ENCODE measurements at places on chromosomes 3 and 15.

- H3K4me3 ChIP-seq: no peak overlapping the region
- peaks cover 12% of the 10 kb centered on the region for H3K4me1 ChIP-seq
- no peaks in the 10 kb centered on the region for H3K27me3 ChIP-seq
- no peaks in the 10 kb centered on the region for H3K36me3 ChIP-seq
- DNase-seq: peak; percentile 34
Observed at GRCh38 chr15:84108728-84109127, 126.8 kb upstream of the GOLGA6L4 start.

DNA sequence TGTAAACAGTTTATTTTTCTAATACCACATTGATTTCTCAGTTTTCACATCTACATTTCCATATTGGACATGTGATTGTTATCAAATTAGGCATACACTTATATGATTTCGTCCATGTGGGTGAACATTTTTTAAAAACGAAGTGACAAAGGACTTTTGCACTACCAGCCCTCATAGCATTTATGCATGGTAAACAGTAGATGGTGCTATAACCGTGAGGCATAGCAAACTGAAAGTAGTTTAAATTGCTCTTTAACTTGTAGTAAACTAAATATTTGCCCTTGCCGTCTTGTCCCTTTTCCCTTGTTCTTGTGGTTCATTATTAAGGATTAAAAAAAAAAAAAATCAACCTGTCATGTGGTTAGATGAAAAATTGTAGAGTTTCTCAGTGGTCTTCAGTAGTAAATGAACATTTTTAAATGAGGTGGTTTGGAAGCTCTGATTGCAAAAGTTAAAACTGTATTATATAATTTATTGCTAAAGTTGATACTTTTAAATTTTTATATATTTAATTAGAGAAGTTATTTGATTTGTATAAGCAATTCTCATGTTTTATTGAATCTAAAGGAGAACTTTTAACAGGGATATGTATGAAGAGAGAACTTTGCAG lies 24.0 kb downstream of the STX19 start:
- H3K27me3 ChIP-seq: no peaks in the 10 kb centered on the region
- DNase-seq: peak; percentile 82
- no peak overlapping the region for H3K27ac ChIP-seq
- no peaks in the 10 kb centered on the region for H3K36me3 ChIP-seq
- H3K4me3 ChIP-seq: no peak overlapping the region

DNA sequence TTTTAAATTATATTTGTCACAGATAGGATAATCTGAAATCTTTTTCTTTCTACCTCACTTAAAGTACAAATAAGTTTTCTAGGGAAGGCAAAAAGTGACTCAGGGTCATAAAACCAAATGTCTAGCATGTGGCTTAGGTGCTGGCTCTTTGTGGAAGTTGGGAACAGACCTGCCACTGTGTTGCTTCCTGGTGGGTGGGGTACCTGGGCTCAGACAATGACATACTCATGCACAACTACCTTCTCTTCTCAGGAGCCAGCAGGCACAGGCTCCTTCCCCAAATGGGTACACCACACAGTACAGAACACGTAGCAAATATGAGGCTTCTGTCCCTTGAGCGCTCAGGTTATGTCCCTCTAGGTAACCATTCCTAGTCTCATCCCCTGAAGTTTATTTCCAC lies 40.1 kb upstream of the MUC13 start:
- no peak overlapping the region for H3K27ac ChIP-seq
- H3K4me1 ChIP-seq: no peaks in the 10 kb centered on the region
- H3K4me3 ChIP-seq: no peak overlapping the region

DNA sequence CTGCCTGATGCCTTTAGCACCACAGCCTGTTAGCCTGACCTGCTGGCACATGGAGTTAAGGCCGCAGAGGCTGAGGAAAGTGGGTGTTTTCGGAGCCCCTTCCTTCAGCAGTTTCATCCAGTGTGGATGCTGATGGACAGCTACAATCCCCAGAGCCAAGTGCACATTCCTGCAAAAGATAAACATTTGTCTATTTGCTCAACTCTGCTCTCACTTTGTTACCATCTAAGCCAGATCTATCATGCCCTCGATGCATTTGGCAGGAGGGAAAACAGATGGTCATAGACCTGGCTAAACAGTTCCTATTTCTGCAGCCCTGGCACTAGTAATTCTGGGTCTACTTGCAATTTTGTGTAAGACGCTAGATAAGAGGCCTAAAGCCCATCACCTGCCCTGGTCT lies 312.9 kb upstream of the RASGRP1 start:
- H3K4me3 ChIP-seq: no peak overlapping the region
- no peaks in the 10 kb centered on the region for H3K36me3 ChIP-seq
- H3K27me3 ChIP-seq: no peaks in the 10 kb centered on the region

GRCh38 chr15:85625856-85626255 lies 168.9 kb downstream of the KLHL25 start:
- H3K27ac ChIP-seq: peak overlapping the region; percentile 32
- no peak for DNase-seq
- H3K4me1 ChIP-seq: peaks cover 30% of the 10 kb centered on the region
- no peak overlapping the region for H3K4me3 ChIP-seq
- no peaks in the 10 kb centered on the region for H3K27me3 ChIP-seq

- H3K4me1 ChIP-seq: no peaks in the 10 kb centered on the region
- H3K4me3 ChIP-seq: no peak overlapping the region
- H3K27me3 ChIP-seq: no peaks in the 10 kb centered on the region
- DNase-seq: no peak
- H3K27ac ChIP-seq: no peak overlapping the region
Observed at GRCh38 chr3:141835557-141836229, 40.8 kb upstream of the ATP1B3 start.

- H3K36me3 ChIP-seq: no peaks in the 10 kb centered on the region
- H3K4me1 ChIP-seq: no peaks in the 10 kb centered on the region
- H3K27ac ChIP-seq: no peak overlapping the region
- H3K4me3 ChIP-seq: no peak overlapping the region
- no peaks in the 10 kb centered on the region for H3K27me3 ChIP-seq
Observed at GRCh38 chr15:50774450-50774849, 8.9 kb upstream of the SPPL2A start.

DNA sequence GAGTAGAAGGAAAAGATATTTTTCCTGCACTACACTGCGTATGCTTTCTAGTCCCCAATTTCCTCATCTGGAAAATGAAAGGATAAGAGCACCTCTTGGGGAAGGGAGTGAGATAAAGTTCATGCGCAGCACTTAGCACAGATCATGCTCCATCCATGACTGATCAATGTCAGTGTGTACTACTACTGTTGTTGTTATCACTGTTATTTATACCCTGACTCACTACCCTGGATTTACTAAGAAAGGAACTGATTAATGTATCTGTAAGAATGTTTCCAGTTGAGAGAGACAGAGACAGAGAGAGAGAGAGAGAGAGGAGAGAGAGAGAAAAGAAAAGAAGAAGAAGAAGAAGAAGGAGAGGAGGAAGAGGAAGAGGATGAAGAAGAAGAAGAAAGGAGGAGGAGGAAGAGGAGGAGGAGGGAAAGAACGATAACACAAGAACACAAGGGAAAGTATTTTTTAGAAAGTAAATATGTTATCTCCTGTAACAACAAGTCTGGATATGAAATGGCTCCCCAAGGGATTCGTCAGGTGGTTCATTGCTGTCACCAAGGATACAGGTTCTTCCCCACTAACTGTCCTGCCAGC lies 212.2 kb upstream of the PROK2 start:
- no peaks in the 10 kb centered on the region for H3K36me3 ChIP-seq
- no peak overlapping the region for H3K4me3 ChIP-seq
- no peak for DNase-seq
- no peaks in the 10 kb centered on the region for H3K4me1 ChIP-seq

- peaks cover 10% of the 10 kb centered on the region for H3K4me1 ChIP-seq
- H3K36me3 ChIP-seq: peaks cover 27% of the 10 kb centered on the region
- H3K27me3 ChIP-seq: no peaks in the 10 kb centered on the region
- no peak overlapping the region for H3K27ac ChIP-seq
Observed at GRCh38 chr15:65512189-65512588, 5.3 kb downstream of the DPP8 start.

DNA sequence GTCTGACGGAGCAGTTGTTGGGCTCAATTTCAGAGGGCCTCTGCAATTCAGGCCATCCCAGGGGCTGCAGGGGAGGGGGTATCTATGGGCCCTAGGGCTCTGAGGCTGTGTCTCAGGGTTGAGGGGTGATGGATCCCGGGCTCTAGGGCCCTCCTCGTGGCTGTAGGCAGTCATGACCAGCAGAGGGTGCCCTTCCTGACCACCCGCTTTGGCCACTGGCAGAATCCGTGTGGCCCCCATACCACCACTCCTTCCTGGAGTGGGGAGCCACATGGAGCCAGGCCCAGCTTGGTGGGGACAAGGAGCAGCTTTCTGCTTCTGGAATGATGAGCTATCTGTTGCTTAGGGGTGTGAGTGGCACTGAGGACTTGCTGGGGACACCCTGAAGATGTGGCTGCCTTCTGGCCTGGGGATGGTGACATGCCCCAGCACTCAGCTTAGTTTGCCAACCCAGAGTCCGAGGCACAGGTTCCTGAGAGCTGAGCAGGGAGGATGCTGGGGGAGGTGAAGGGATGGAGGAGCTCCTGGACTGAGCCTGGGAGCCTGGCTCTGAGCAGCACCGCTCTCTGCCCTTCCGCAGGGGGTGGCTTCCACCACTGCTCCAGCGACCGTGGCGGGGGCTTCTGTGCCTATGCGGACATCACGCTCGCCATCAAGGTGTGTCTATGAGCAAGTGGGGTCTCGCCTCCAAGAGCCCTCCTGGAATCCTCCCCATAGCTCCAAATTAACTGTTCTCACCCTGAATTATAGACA lies 20.2 kb downstream of the HDAC11 start:
- peaks cover 4% of the 10 kb centered on the region for H3K4me1 ChIP-seq
- no peaks in the 10 kb centered on the region for H3K27me3 ChIP-seq
- no peak overlapping the region for H3K4me3 ChIP-seq
- H3K27ac ChIP-seq: no peak overlapping the region
- H3K36me3 ChIP-seq: no peaks in the 10 kb centered on the region

DNA sequence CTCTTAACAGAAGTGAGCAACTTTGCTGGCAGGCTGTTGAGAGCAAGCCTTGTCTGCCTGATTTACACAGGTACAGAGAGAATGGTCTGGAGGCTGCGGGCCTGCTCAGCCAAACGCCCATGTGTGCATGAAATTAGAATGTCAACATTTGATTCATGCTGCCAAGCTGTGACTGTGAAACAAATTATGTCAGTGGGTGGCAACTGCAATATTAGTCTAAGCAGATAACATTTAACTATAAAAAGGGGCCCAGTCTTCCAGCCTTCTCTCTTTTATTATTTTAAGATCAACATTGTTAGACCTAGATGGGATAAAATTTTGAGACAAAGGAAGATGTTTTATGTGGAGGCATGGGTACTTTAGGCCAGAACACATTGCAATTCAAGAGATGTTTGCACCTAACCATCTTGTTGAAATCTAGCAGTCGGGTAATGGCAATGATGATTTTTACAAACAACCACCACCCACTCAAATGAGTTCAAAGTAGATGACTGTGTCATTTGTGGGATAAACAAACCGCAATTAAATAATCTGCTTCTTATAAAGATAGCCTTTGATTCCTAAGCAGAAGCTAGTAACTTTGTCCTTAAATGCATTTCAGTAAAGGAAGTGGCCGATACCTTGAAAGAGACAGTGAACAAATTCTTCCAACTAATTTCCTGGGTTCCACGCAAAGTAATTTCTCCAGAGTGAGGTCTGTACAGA lies 70.2 kb downstream of the FOXB1 start:
- H3K36me3 ChIP-seq: no peaks in the 10 kb centered on the region
- H3K27me3 ChIP-seq: no peaks in the 10 kb centered on the region
- H3K4me3 ChIP-seq: no peak overlapping the region
- H3K4me1 ChIP-seq: no peaks in the 10 kb centered on the region
- no peak for DNase-seq

DNA sequence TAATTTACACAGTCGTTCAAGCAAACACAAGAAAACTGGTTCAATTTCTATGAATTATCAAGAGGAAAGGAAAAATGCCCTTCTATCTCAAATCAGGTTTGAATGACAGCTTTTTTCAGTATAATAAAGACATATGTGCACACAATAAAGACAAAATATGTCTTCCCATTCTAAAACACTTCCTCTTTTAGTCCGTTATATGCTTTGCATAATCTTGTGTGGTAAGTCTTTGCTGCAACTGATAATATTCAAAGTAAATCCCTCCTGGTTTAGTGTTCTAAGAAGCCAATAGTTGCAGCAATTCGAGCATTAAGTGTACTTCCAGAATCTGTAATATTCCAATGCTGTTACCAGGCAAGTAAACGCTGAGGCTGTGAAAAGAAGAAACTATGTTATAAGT lies 43.7 kb upstream of the MAPKBP1 start:
- H3K4me1 ChIP-seq: no peaks in the 10 kb centered on the region
- H3K36me3 ChIP-seq: peaks cover 36% of the 10 kb centered on the region
- no peaks in the 10 kb centered on the region for H3K27me3 ChIP-seq

DNA sequence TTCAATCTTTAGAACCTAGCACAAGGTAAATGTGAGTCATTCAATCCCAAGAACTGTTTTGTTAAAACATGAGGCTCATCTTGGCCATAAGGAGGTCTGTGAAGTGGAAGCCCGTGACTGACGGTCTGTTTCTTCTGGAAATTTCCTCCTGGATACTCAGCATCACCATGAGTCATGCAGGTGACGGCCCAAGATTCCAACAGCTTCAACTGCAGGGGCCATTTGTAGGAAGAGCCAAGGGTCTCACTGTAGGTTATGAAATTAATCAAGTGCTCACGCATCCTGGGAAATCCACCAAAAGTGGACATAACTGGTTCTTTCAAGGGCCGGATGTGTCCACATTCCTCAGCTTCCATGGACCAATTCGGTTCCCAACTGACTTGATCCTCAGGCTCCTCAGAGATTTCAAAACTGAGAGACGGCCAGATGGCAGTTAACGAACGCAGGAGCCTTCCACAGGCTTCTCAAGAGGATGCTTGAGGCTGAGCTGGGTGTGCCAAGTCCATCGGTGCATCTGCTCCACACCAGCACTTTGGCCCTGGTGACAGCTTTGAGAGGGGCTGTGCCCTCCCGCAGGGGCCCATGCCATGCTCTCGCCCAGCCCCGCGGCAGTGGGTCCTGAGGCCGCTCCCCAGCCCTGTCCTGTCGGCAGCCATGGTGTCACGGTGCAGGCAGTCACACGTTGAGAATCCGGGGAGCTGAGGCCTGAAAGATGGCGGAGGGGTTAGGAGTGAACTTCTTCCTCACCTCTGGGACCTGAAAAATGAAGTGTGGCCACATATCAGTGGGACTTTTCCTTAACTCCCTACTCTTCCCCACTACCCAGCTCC lies 8.5 kb downstream of the MAP6D1 start:
- peaks cover 6% of the 10 kb centered on the region for H3K36me3 ChIP-seq
- no peaks in the 10 kb centered on the region for H3K4me1 ChIP-seq
- no peak overlapping the region for H3K27ac ChIP-seq
- no peak overlapping the region for H3K4me3 ChIP-seq
- no peak for DNase-seq

DNA sequence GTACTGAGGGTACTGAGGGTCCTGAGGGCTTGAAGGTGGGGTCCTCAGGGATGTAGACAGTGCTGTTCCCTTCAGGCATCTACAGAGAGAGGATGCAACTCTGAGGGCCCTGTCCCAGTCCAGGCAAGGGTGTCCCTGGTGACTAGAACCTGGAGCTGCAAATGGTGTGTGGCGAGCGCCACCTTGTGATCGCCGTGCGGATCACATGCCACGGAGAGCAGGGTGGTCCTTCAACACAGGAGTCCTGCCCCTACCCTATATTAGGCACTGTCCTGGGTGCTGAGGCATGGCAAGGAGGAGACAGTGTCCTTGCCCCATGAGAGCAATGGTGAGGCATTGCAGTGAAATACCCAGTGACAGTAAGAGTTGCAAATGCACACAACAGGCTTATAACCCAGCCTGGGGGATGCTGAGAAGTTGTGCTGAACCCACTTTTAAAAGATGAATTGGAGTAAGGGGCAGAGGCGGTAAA lies 23.6 kb downstream of the RHCG start:
- no peaks in the 10 kb centered on the region for H3K36me3 ChIP-seq
- H3K4me1 ChIP-seq: no peaks in the 10 kb centered on the region
- no peak overlapping the region for H3K4me3 ChIP-seq
- DNase-seq: peak; percentile 76
- no peak overlapping the region for H3K27ac ChIP-seq

Data from cardiac muscle cell (in vitro differentiated cells and primary cell).